ENCODE measurements at places on chromosomes 6 and 20.

DNA sequence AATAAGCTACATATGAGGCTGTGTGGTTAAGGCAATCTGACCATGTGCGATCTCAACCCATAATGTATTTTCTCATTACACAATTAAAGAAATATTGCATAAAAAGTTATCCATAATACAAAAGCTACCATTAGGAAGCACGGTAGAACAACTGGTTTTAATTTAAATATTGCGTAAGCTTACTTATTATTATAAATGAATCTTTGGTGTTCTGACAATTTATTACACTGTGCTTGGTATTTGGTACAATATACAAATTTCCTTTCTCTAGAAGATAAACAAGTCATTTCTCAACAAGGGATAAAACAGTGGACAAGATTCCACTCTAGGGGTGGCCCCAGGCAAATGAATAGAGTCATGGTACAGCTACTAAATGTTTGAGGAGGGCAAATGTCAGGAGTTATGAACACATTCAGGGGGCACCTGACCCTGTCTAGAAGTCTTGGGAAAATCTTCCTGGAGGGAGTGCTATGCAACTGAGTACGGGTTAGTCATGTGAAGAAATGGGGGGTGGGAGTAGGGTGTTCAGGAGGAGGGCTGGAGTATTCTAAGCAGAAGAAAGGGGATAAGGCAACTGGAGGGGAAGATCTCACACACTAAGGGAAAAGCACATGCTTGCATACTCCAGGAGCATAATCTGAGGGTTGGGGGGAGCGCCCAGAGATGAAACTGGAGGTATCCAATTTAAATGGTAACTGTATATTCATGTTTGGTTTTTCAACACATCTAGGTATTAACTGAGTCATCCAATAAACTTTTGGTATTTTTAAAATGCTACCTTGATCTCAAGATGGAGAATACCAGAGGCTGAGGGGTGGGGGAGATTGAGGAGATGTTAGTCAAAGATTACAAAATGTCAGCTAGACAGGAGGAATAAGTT is 296.9 kb upstream of the SGK1 start:
- DNase-seq, result no peak

DNA sequence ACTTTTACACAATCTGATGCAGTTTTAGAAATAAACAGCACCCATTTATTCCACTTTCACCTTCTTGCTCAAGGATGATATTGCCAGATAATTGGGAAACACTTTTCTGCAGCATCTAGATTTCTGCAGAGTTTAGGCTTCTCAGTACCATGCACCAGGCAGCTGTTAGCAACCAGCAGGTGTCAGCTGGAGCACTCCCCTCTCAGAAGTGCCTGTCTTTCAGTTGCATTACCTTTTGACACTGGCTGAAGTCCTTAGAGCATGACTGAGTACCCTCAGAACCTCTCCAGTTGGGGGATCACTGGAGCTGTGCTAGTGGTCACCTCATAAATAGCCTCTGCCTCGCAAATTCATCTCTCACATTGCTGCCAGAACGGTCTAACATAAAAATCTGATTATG is 91.2 kb downstream of the DNAH8 start:
- no peak for DNase-seq

DNA sequence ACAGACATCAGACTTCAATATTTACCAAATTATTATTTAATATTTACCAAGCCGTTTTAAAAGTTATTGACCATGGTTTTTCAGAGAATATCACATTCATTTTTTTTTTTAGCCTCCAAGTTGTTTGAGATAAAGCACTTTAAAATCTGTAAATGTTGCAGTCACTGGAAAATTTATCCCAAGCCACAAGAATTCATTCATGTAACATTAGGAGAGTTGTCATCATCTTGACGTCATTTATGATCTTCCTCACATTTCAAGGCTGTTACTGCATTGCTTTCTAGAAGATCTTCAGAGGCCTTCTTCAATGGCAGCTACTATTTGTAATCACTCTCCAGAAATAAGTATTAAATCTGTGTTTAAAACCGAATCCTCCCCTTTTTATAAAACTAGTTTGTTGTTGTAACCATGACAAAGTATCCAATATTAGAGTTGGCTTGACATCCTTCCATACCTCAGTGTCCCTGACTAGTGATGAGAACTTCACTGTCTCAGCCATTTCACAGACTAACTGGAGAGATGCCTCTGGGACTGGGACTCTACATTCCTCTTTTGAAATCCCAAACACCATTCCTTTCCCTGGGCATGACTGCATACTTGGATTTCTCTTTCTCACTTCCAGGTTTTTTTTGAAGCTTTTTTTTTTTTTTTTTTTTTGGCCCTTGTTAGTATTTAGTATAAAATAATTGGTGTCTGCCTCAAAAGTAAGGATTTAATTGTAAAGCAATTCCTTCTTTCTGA is 100.1 kb downstream of the ZFAND3 start:
- DNase-seq, result no peak

- DNase-seq, result no peak
Measured at GRCh38 chr20:46108435-46108841, 9.7 kb upstream of the CD40 start.

GRCh38 chr6:113102761-113103160 is 754.4 kb upstream of the MARCKS start:
- no peak for DNase-seq

DNA sequence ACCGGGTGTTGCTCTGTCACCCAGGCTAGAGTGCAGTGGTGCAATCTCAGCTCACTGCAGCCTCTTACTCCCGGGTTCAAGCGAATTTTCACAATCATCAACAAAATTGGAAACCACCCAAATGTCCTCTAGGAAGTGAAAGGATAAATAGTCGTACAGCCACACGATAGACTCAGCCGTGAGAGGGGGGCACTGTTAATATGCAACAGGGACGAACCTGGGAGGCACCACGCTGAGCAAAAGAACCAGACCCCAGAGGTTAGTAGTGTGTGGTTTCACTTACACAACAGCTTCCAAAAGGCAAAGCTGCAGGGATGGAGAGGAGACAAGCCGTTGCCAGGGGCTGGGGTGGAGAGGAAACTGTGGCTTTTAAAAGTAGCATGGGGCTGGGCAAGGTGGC is 30.1 kb upstream of the NTSR1 start:
- DNase-seq, result no peak

DNA sequence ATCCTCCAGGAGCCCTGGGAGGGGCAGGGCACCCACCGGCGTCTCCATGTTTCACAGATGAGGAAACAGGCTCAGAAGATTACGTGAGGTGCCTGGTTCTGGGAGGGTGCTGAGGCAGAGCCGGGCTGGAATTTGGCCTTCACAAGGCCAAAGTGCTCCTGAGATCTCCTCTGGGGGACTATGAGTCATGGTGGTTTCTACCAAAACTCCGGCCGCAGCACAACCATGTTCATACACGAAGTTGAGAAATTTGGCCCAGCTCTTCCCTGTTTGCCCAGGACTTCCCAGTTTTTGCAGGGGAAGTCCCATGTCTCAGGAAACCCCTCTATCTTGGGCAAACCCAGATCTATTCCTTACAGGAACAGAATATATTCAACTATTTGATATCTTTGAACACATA is 172.9 kb upstream of the CDYL start:
- no peak for DNase-seq

DNA sequence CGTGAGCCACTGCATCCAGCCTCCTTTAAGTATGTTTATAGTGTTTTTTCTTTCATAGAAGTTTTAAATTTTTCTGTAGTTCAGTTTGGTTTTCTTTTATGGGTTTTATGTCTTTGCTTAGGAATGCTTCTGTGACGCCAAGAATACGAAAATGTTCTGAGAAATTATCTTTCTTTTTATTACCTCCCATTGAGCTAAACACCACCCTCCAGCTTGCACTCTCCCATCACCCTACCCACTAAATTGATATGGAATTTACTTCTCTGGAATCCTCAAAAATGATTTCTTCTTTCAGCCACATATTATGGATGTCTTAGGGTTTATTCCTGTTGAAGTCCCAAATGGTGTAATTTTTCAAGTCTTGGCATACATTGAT is 38.1 kb downstream of the JARID2 start:
- no peak for DNase-seq

DNA sequence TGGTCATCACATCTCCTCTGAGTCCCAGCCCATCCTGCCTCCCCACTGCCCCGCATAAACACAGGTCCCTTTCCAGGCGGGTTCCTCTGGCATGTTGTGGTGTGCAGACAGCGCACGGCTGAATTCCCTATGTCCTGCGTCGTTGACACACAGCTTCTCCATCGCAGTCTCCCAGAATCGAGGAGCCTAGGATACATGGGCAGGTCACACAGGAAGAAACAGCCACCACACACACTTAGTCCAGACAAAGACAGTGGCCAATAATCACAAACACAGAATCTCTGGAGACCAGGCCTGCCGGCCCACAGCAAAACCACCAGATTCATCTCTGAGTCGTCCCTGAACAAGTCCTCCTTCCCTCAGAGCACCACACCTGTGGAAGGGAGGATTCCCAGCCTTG is 34.8 kb downstream of the SCML4 start:
- DNase-seq, result no peak

DNA sequence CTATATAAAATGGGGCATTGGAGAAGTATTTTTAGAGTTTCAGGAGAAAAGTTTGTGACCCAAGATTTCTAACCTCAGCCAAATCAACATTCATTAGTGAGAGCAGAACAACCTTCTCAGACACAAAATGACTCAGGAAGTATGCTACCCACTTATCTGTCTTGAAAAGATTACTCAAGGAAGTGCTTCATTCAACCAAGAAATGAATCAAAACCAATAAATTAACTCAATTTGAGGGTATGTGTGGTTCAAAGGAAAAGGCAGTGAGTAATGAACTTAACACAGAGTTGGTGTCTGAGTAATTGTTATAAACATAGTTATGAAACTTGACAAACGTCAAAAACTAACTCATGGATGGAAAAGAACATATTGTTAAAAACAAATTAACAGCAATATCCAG is 227.6 kb downstream of the HAO1 start:
- DNase-seq, result no peak

- no peak for DNase-seq
Measured at GRCh38 chr20:63774306-63774705, 34.7 kb downstream of the SLC2A4RG start.

- no peak for DNase-seq
Measured at GRCh38 chr20:58168843-58169242, 59.6 kb downstream of the ANKRD60 start.

DNA sequence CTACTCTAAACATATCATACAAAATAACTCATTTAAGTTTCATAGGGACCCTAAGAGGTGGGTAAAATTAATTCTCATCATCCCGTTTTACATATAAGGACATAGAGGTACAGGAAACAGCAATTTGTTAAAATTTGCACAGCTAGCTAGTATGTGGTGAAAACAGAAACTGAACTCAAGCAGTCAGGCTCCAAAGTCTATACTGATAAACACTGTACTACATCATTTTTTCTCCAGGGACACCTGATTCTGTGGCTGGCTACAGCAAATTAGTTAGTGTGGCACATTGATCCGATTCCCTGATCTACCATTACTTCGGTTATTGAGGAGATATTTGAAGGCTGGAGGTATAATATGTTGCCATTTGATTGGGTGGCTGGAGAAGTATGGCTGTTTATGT is 36.2 kb upstream of the E2F3 start:
- DNase-seq, result no peak

GRCh38 chr6:21993841-21994240 is 303.0 kb downstream of the PRL start:
- no peak for DNase-seq

DNA sequence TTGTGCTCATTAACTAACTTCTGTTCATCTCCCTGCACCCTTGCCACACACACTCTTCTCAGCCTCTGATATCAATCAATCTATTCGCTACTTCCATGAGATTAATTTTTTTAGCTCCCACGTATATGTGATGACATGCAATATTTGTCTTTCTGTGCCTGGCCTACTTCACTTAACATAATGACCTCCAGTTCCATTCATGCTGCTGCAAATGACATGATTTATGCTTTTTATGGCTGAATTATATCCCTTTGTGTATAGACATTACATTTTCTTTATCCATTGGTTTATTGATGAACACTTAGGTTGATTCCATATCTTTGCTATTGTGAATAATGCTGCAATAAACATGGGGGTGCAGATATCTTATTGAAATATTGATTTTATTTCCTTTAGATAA is 50.8 kb upstream of the SPTLC3 start:
- no peak for DNase-seq

DNA sequence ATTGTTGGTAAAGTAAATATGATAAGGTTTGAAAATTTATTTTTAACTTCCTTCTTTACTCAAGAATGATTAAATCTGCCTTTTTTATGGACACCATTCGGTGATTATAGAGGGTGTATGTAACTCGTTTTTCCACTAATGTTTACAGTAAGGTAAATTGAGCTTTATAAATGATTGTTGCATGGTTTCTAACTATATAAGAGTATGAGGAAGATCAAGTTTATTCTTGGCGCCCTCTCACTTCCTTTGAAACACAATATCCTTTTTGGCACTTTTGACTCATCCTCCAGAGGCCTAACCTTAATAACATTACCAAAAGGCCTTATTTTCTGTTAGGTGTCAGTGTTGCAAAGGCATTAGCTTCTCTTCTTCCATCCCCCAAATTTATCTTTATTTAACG is 41.8 kb upstream of the MTRF1L start:
- DNase-seq, result no peak

GRCh38 chr6:155313602-155314091 is 637 bp downstream of the TFB1M start:
- DNase-seq, result no peak

GRCh38 chr6:96499781-96500180 is 21.8 kb upstream of the UFL1 start:
- DNase-seq, result peak; percentile 35

- DNase-seq, result no peak
Measured at GRCh38 chr6:91132461-91132860, 545.6 kb upstream of the MAP3K7 start.

DNA sequence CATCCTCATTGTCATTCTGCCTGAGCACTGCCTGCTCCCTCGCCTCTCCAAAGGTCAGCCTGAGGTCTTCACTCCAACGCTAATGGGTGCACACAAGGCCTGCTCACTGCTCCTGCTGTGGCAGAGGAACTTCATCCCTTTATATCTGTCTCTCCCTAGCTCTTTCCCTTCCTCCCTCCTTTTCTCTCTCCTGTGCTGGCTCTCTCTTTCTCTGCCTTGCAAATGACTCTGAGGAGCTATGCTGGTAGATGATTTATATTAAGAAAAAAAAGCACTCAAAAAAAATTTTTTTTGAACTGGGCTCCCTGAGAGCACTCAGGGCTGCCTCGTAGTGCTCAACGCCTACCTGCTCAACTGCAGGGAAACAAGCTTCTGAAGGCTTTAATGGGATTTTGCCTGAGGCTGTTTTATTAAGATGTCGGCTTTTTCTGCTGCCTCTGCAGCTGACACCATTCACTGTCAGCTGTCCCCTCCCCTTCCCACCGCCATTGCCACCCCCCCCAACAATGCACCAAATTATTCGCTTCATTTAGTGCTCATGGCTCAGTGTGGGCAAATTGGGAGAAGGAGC is 137.7 kb upstream of the DEFB112 start:
- DNase-seq, result no peak

GRCh38 chr20:50815162-50815989 is 20.5 kb downstream of the BCAS4 start:
- DNase-seq, result no peak

GRCh38 chr20:53679597-53680309 is 86.1 kb upstream of the ZNF217 start:
- DNase-seq, result no peak

All from stimulated activated CD4-positive, alpha-beta T cell treated with anti-CD3 and anti-CD28 coated beads, TNF-alpha, amount 100 ng/mL, for 1 hour (primary cell).